ENCODE measurements at places on chromosomes 12 and 14. TPM values are rescaled to one million over a fixed set of nuclear protein-coding genes. Genes with fewer than 3 reads are reported as not detected.
A peak's percentile ranks its signal among the peaks of the same experiment; 100 is the strongest.

DNA sequence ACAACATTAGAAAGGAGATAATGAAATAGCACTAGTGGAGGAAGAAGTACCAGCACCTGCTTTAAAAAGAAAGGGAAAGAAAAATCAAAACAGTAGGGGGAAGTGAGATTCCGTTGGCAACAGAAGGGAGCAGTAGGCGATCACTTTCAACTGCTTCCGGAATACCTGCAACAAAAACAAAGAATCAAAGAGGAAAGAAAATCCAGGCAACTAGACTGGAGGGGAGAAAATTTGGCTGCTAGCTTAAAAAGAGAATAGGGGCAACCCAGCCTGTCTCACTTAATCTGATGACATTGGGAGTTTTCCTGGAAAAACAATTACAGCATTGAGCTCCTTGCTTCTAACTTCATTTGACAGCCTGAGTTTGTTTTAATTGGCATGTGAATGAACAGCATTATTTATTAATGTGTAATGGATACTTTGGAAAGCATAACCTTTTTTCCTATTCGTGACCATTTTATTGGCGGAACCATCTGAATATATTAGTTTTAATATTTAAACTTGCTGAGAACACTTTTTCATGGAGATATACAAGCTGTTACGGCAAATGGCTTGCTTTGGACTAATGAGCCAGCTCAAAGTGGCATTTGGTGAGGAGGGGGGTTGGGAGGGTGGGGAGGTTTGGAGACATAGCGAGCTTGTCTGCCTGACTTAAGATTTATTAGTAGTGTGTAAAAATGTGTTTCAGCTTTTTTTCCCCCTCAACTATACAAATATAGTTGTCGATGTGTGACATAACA is 2.5 kb upstream of the DACT1 start:
- DNase-seq: peak; percentile 65

DNA sequence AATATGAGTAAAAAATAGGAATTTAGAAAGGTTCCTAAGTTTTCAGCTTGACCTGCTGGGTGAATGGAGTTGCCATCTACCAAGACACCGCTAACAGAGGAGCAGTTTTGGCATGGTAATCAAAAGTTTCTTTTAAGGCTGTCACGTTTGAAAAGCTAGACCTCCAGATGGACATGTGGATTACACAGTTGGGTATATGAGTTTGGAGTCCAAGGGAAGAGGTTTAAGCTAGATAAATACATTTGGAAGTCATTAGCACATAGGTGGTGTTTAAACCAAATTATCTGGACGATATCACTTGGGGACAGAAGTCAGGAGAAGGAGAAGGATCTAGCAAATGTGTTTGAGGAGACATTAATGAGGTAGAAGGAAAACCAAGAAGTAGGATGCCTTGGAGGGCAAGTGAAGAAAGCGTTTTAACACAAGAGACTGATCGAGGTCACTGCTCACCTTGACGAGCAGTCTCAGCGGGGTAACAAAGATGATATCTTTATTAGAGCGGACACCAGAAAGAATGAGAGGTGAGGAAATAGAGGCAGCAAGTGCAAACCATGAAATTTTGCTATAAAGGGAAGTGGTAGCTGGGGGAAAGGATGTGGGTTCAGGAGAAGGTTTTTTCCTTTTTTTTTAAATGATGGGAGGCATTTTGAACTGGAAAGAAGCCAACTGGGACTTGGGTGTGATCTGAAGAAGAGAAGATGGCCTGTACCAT is 17.6 kb downstream of the PNP start:
- DNase-seq: no peak

DNA sequence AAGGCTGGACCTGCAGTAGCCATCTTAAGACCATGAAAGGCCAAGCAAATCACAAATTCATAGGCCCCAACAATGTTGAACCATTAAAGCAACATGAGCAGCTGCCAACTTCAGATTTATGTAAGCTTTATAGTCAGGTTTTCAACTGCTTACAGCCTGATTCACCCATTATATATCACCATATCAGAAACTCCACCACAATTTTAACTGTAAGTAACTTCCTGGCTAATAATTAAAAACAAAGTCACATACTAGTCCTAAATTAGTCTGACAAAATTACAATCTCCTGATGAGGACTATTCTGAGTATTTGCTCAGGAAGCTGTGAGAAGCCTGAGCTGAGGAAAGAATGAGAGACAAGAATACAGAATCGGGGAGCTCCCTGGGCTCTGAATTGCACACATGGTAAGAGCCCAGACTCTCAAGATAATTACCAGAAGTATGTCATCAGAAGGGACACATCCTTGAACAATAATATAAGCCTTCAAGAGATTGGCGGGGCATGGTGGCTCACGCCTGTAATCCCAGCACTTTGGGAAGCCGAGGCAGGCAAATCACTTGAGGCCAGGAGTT is 55.1 kb downstream of the NUMB start:
- no peak for DNase-seq

GRCh38 chr12:6963016-6963731 is 7.3 kb downstream of the PHB2 start:
- DNase-seq: peak; percentile 88

DNA sequence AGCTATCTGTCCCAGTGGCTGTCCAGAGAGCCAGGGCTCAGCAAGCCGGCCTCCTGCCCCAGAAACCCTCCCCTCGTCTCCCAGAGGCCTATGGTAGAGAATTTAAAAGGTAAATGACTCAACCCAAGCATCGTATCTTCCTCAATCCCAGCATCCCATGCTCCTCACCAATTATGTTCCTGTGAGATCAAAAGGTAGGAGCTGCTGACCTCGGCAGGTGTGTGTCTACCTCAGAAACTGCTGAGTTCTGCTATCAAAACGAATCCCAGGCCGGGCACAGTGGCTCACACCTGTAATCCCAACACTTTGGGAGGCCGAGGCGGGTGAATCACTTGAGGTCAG is 49.3 kb downstream of the FOXN3 start:
- no peak for DNase-seq

GRCh38 chr14:88422919-88423650 is 37.6 kb downstream of the SPATA7 start:
- DNase-seq: no peak

DNA sequence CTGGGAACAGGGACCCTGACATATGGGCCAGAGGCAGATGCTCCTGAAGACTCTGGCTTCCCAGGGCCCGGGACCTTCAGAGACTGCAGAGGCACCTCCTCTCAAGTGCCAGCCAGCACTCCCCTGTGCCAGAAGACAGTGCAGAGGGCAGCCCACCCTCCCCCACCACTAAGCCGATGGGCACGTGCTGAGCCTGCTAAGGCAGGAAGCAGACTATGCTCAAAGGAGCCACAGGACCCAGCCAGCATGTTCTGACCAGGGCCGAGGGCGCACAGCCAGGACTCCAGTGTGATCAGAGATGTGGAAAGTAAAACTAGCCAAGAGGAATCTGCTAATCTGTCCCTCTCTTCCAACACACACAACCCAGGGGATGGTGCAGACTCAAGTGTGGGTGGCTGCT is 29.8 kb downstream of the DIO3 start:
- DNase-seq: peak; percentile 59

DNA sequence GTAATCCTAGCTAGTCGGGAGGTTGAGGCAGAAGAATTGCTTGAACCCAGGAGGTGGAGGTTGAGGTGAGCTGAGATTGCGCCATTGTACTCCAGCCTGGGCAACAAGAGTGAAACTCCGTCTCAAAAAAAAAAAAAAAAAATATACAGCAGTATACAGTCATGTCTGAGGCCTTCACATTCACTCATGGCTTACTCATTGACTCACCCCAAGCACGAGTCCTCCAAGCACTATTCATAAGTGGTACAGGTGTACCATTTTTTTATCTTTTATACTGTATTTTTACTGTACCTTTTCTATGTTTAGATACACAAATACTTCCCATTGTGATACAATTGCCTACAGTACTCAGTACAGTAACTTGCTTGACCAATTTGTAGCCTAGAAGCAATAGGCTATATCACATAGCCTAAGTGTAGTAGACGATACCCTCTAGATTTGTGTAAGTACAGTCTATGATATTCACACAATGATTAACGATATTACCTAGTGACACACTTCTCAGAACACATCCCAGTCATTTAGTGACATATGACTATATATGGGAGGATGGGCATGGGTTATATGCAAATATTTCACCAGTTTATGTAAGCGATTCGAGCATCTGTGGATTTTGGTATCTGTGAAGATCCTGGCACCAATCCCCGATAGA is 12.2 kb downstream of the LLPH start:
- no peak for DNase-seq

DNA sequence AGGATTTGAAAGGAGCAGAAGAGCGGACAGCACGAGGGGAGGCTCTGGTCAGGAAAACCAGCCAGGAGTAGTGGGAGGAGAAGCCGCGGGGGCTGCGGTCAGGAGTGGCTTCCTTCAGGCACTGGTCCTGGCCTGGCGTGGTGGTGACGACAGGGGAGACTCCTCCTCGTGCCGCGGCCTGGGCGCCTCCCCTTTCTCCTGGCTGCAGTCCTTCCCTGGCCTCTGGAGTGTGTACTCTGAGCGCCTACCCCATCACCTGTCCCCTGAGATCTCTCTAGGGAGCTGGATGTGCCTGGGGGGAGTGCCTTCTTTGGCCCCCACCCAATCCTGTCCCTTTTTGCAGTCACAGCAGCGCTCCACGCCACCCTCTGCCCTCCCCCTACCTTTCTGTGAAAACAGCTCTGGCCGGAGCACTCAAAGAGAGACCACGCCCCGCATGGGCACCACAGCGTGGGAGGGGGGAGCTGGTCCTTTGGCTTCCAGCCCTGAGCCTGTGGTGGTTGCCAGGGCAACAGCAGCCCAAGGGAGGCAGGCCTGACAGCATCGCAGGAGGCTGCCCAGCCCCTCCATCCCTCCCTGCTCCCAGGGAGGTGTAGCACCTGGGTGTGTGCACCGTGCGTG is 125.9 kb downstream of the CALM1 start:
- DNase-seq: peak; percentile 84

- no peak for DNase-seq
Measured at GRCh38 chr12:20187456-20187855, 180.9 kb upstream of the PDE3A start.

DNA sequence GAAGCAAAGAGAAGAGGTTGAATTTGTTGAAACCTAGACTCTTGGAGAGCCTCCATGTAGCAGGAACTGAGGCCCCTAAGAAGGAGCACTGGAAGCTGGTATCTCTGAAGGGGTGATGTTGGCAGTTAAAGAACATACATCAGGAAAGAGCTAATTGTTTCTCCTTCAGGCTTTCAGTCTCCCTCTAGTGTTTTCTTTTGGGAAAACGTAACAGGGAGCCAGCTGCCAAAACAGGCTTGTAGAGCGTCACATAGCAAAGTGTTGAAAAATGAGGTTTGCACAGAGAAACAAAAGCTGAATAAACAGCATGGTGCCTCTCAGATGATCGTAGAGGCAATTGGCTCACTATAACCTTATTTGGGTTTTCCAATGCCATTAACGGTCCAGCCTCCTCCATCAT is 46.9 kb upstream of the CAND1 start:
- DNase-seq: peak; percentile 62

DNA sequence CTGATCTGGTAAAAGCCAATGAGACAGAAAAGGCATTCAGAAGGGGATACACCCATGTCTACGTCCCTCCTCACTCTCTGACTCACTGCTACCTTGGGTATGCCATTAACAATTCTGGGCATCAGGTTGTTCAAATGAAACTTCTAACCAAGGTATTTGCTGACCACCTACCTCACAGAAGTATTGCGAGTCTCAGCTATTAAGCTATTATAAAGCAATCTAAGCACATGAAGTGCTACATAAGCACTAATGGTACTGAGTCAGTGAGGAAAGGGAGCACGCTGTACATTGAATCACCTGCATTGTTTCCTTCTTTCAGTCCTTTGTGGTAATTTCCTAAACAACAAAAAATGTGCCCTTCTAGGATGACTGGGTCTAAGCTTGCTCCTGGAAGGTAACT is 62.8 kb upstream of the CCDC91 start:
- DNase-seq: no peak

GRCh38 chr12:40312982-40313576 is 88.3 kb downstream of the LRRK2 start:
- no peak for DNase-seq

- no peak for DNase-seq
Measured at GRCh38 chr12:13128291-13128965, 25.0 kb upstream of the GSG1 start.

- DNase-seq: no peak
Measured at GRCh38 chr12:121823101-121823726, 19.4 kb downstream of the SETD1B start.

- no peak for DNase-seq
Measured at GRCh38 chr12:51601241-51601640, 10.2 kb downstream of the SCN8A start.

DNA sequence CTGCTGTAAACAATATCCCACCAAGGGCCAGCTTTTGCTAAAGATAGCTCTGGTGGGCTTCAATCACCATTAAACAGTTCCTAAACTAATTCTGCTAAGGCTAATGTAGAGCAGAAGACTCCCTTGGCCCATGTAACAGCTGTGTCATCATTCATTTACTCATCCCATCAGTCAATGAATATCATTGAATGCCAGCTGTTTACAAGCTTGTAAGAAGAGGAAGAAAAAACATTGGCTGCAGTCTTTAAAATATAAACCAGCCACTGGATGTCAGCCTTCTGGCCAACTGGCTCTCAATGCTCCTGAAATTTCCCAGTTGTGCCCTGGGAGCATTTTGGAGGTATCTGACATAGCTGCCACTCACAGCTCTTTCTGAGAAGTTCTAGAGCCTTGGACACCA is 18.0 kb upstream of the MAP3K9 start:
- no peak for DNase-seq

DNA sequence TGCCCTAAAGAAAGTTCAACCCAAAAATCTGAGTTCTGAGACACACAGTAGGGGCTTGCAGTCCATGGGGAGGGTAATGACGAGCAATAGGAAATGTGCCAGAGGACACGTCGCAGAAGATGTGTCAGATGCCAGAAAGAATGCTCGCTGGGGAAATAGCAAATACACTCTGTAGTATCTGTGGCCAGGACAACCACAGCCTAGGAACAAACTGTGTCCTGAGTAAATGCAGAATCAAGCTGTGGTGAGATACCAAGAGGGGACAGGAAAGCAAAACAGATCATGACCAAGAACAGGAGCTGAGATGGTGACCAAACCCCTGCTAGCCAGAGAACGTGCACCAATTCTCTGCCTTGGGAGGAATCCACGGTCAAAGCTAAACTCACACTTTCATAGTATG is 9.1 kb downstream of the CRACR2A start:
- DNase-seq: no peak

- DNase-seq: no peak
Measured at GRCh38 chr12:88918161-88918560, 337.9 kb upstream of the KITLG start.

DNA sequence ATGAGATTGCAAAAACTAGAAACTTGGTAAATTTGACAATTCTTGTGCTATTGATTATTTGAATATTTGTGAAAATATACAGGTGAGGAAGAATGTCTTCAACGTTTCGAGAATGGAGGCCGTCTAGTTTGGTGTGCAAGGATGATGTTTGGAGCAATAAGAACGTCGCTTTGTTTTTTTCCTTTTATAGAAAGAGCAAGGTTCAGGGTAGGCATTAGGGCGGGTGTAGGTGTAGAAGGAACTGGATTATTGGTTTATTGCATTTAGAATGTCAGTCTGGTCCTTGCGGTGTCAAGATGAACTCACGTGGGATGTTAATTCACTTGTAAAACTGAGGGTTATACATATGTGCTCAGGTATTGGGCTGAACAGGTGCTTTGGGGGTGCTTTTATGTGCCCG is 1.1 kb downstream of the RPS26 start:
- DNase-seq: no peak

Gene SBNO1
- 32.0 TPM for total RNA-seq

Gene AMN
- total RNA-seq: 58.0 TPM

Gene FLVCR2
- 17.0 TPM for total RNA-seq

Gene GPRC5D
- 0.25 TPM for total RNA-seq

Gene IFNG-AS1
- 0.85 TPM for total RNA-seq
